ENCODE measurements at places on chromosomes 13 and 19.

DNA sequence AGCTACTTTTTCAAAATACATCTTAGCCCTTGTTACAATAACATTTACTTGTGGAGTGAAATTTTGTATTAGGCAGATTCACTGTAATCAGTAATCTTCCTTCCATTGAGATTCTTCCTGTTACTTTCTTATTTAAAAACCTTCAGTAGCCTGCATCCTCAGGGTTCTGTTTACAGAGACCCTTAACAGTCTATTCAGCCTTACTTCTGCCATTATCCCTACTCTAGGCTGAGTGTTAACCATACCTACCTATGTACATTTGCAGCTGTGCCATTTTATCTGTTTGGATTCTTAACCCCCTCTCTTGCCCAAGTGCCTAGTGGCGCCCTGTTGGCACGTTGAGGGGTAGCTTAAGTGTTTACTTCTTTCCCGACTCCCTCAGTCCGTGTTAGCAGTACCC, 71.9 kb downstream of the LRCH1 start:
- no peak for DNase-seq

- DNase-seq: no peak
Observed at GRCh38 chr19:41376241-41376997, at the start of gene TMEM91. Gene TMEM91 (plus strand): TSS chr19:41376533. CDS start chr19:41378310, 1,777 bp downstream.

DNA sequence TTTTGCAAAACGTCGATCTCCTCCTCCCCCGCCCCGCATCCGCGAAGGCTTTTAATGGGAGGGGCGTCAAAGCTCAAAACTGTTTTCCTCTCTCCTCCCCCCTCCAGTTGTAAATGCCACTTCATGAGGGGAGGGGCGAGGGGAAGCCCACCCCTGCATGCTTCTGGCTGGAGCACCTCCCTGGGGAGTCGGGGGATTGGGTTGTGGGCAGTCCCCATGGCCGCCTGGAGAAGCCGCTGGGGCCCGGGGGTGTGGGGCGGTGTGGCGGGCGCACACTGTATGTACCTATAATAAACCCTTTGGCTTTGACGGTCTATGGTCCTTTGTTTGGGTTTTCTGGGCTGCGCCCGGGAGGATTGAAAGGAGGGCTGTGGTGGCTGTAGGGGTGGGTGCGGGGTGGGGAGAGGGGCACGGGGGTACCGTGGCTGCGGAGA, 505 bp upstream of the SHKBP1 start:
- DNase-seq: peak; percentile 45

DNA sequence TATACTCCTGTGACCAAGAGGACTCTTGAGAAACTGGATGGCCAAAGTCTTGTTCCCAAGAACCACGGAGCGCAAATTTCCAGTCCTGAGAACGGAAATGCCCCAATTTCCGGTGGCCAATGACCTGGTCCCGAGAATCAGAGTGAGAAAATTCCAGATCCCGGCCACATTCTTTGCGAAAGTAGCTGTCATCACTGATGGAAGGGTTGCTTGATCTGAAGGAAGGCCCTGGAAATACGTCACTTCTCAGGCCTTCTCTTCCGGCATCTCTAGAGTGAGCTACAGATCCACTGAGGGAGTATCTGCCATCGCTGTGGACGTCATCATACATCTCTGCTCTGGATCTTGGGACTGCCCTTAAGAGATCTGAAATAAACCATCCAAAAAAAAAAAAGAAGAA, 7.5 kb downstream of the SUGP2 start:
- DNase-seq: no peak

DNA sequence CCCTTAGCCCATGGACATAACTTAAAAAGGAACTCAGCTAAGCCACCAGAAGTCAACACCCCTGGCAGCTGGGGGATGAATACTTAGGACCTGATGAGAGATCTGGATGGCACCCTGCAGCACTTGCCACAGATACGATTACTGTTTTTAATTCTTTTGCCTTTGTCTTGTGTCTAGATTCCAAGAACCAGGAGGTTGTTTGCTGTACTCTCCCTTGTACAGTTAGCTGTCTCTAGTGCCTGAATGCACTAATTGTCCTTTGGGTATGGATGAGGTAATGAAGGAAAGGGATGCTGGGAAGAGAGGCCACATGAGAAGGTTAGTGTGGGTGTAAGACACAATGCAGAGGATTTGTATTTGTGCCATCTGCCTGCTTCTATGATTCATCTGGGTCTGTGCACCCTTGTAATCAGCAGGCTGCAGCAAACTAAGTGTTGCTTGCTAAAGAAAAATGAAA, 385.8 kb downstream of the KCNRG start:
- no peak for DNase-seq

GRCh38 chr19:49422407-49423070, 702 bp downstream of the PTH2 start:
- peak; percentile 81 for DNase-seq

- no peak for DNase-seq
Observed at GRCh38 chr19:33948651-33949335, 152.1 kb downstream of the KCTD15 start.

GRCh38 chr13:76851961-76852360, 34.2 kb downstream of the KCTD12 start:
- DNase-seq: no peak

DNA sequence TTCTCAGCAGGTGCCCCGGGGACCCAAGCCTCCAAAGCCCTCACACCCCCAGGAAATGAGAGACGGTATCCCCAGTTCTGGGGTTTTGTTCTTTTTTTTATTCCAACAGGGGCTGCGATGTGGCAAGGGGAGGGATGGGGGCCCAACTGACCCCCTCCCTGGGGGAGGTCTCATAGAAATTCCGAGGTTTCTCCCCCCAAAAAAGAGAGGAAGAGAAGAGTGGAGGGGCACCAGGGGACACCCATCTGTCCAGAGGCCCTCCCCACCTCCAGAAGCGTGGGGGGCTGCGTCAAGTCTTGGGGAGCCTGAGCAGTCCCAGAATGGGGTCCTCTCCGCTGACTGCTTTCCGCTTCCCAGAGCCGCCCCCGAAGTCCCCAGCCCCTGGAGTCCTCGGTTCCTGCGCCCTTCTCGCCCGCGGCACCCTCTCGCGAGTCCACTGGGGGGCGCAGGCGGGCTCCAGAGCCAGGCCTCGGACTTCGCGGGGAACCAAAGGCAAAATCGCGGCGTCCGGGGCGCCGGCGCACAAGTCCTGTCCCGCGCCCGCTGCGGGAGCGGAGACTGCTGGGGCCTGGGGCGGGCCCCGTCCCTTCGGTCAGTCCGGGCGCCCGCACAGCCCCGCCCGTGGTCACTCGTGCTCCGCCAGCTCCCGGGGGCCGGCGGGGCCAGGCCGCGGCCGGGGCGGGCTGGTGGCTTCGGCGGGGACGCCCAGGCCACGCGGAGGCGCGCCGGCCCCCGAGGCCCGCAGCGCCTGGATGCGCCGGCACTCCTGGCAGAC, 4.4 kb upstream of the ATP1A3 start:
- peak; percentile 48 for DNase-seq

DNA sequence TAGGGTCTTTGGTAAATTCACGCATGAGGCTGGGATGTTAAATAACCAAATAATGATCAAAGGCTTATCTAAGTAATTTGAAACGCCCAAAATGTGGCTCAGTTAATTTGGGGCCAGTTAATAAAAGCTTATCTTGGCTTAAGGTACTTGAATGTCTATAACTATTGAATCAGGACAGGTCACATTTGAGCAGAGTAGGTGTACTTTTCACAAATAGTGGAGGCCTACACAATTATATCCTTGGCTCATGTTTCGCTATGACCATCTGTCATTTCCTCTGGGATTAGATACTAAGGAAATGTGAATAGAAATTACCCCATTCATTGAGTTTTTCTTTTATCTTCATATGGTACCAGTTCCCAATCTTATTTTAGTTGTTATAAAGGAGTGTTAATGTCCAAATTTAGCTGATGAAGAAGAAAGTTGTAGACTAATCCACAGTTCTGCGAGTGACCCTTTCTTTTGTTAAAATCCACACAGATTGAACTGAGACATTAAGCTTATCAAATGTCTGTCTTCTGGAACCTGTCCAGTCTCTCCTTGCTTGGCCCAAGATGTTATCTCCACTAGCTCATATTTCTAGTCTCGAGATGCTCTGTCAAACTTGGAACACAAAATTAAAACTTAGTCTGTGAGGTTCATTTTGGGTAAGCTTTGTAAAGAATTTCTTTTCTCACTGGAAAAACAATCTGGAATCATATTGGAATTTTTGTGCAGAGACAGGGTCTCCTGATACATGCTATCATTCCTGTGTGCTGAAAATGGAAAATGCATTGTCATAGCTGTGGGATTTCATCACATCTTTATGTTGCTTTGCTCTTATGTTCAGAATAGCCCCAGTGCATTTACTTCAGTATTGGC, 31.0 kb downstream of the SLAIN1 start:
- DNase-seq: no peak

DNA sequence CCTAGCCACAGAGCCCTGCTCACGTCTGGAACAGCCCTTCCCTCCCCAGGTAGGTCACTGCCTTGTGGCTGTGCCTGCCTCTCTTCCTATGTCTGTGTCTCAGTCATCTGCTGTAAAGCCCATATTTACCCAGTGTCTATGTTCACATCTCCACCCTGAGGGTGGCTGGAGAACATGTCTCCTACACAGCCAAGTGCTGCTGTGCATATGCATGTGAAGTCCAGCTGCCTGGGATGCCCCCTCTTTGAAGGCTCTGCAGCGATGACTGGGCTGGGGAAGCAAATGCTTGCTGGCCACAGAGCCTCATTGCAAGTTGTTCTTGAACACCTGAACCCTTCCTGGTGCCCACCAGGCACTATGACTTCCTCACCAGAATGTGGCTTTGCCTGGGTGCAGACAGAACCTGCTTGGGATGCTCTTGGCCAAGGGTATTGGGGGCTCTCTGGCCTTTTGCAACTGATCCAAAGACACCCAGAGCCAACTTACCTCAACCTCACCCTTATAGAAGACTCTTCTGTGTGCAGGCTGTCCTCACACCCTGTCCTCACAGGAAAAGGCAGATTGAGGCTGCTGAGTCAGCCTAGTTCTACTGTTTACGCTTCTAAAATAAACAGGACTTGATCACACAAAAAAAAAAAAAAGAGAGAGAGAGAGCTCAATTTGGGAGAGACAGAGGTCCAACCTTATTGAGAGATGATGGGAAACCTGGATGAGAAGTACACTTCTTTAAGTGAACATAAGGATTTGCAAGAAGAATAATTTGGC, 26.5 kb downstream of the MRPL57 start:
- DNase-seq: no peak
